ENCODE measurements at places on chromosomes 4 and X.

DNA sequence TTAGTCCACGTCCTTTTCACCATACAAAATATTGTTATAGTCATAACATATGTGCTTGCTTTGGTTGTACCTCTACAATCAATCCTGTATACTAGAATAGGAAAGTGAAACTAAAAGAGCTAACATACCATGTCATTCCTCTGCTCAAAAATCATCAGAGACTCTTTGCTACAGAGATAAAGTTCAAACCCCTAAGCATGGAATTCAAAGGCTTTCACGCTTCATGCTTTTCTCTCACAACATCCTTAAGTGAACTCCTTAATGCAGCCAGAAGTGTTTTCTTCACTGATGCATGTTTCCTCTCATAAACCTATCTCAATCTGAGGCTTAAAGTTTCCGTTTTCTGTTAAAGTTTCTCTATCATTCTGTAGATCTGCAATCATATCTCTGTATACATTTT lies 744.6 kb upstream of the IGFBP7 start:
- no peak for DNase-seq

DNA sequence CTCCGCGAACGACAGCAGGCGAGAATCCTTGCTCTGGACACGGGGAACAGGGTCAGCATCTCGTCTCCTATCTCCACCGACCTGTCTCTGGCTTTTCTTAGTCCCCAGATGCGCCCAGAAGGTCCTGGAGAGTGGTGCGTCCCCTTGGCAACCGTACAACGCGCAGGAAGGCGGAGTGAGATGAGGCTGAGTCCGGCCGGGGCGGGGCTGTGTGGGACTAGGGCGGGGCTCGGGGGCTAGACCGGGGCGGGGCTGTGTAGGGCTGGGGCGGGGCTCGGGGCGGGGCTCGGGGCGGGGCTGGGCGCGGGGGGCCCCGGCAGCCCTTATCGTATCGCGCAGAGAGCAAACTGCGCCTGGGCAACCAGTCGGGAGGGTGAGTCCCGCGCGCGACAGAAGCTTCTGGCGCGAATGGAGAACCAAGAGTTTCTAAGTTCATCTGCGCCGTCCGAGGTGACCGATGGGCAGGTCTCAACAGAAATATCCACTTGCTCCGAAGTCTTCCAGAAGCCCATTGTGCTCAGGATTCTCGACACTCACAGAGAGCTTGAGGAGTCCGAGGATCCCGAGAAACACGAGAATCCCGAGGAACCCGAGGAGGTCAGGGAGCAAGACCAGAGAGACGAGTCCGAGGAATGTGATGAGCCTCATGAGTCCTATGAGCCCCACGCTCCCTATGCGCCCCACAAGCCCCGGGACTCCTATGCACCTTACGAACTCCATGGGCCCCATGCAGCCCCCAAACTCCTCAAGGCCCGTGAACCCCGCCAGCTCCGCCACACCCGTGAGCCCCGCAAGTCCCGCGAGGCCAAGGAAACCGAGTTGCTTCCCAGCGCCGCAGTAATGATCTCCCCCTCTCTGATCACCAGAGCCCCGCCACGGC lies 24.9 kb downstream of the ARL9 start:
- peak; percentile 84 for DNase-seq

DNA sequence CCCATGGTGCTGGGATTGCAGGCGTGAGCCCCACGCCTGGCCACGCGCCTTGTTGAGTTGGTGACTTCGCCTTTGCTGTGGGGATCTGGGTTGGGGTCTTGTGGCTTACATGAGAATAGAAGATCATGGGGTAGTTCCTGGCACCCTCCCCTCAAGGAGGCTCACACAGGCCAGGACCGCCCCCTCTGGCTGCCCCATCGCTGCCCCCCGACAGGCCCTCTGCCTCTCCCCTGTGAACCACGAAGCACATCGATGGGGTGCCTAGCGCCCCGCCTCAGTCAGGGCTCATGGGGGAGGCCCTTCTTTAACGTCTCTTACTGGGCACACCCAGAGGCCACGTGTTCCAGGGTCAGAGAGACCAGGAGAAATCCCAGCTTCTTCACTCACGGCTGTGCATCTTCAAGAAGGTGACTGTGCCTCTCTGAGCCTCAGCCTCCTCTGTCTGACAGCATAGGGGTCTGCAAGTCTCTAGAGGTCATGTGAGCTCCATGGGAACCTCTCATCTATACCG lies 23.6 kb upstream of the SPON2 start:
- no peak for DNase-seq

DNA sequence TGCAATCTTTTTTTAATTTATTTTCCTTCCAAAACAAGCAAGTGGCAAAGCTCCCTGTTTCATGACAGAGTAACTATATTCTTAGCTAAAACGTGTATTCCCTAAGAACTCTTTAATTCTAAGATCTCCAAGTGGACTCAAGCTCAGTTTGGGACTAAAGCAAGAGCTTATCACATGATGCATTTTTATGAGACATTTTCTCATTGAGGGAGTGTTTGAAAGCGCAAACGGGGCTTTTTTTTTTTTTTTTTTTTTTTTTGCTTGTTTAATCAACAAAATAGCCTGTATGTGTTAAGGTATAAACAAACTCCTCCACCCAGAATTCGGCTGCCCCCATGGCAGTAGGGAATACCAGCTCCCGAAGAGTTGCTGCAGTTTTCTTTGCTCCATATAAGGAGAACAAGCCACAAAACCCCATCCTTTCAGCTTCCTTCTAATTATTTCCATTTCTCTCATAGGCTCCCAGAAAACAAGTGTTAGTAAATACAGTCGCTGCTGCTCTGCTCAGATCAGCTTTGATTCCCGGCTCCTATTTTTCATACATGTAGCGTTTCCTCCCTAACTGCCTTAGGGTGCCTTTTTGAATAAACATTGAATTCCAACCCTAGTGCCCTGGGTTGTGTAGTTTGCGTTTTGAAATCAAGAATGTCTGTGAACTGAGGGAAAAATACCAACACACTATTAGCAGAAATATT lies 669 bp upstream of the PPARGC1A start:
- peak; percentile 11 for DNase-seq

GRCh38 chr4:126604268-126604867 lies 1028.4 kb upstream of the INTU start:
- peak; percentile 76 for DNase-seq

DNA sequence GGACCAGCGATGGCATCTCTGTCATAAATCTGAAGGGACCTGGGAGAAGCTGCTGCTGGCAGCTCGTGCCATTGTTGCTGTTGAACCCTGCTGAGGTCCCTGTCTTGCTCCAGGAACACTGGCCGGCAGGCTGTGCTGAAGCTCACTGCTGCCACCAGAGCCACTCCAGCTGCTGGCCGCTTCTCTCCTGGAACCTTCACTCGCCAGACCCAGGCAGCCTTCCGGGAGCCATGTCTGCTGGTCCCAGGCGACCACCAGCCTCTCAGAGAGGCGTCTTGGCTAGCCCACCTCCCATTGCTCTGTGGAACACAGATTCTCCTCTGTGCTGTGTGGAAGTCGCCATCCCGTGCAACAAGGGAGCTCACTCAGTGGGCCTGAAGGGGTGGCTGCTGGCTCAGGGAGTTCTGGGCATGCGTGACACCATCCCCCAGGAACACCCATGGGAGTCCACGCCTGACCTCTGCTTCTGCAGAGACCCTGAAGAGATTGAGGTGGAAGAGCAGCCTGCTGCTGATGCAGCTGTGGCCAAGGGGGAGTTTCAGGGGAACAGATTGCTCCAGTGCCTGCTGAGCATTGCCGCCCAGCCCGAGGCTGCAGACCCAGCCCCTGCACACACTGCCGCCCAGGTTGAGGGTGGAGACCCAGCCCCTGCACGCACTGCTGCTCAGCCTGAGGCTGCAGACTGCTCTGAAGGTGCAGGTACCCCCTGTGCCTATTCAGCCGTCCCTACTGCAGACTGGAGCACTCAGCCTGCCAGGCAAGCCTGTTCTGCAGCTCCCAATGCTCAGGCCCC lies 33.1 kb upstream of the CYP4V2 start:
- DNase-seq = no peak

Data from choroid plexus epithelial cell (primary cell).